NCI-H1417 treated with DMSO at 0.1 percent for 48 hours (cell line): ENCODE measurements at places on chromosomes 2 and 18.

GRCh38 chr2:42810971-42811811, 18.8 kb upstream of the HAAO start:
- DNase-seq: no peak

DNA sequence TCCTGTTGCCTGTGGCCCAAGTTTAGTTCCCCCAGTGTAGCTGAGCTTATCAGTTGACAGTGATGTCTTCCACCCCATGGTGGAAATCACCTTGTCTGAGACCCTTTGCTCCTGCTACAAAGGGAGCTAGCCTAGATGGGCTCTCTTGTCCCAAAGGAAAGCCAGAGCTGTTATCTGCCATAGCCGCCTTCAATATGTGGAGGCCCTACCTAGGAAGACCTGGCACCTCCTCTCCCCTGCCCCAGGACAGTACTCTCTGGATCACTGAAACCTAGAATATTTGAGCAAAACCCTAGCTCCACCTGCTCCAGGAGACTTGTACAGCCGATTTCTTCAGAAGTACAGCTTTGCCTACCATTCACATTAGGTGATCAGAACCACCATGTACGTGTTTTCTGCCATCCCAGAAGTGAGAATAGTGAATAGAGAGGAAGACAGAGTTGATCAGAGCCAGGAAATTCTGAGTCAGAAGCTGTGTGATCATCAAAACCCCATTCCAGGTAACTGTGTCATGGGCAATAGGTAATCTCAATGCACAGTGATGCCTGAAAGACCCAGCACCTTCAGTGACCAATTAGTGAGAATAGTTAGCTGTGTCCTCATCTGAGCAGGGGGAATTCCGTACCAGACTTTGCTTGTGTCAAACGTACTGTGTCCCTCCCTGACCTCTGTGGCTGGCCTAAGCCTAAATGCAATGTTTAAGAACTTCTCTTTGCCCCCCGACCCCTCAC, 138.4 kb upstream of the ALPP start:
- no peak for DNase-seq

DNA sequence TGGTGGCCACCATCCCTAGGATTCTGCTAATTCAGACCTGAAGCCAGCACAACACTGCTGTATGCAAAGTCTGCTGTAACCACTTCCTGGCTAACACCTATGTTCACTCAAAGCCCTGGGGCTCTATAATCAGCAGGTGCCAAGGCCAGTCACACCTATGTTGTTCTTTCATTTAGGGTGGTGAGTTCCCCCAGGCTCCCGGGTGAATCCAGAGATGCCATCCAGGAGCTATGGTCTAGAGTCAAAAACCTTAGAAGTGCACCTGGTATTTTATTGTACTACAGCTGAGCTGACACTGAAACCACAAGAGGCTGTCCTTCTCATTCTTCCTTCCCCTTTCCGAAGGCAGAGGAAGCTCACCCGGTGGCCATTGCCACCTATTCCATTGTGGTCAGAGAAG, 46.2 kb upstream of the CCDC141 start:
- DNase-seq: no peak

DNA sequence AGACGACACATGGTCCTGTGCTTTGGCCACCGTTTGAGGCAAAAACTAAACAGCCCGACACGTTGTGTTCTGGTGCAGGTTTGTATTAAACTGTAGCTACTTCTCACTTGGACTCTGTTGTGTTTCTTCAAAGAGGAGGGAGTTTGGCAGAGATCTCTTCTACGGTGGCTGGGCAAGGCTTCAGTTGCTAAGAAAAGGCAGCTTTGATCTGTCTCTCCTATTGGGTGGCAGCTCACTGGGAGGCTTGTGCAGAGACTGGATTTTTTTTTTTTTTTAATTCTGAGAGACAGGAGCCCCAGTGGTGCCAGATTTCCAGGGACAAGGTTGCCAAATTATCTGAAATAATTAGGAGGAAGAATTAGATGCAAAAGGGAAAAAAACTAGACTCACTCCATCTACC, 20.2 kb upstream of the MAPRE3 start:
- no peak for DNase-seq

DNA sequence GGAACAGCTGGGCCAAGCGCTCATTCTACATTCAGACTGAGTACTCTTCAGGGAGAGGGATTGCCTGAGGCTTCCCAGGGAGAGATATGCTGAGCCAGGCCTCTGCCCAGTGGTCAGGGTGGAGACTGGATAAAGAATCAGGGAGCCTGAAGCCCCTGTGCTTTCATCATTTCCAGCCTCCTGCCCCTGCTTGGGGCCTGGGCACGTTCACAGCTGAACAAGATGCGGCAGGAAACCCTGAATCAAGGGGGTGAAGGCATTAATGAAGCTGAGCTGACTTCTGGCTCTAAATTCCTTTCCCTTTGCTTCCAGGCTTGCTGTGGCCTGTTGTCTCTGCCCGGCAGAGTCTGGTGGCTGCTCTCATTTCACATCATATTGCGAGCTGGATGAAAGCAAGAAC, 35.0 kb downstream of the RPL37A start:
- DNase-seq: no peak

- no peak for DNase-seq
These were observed 26.8 kb downstream of the RHBDD1 start for GRCh38 chr2:226862623-226863022.

- DNase-seq: no peak
These were observed 137.7 kb downstream of the EN1 start for GRCh38 chr2:118709786-118710185.

DNA sequence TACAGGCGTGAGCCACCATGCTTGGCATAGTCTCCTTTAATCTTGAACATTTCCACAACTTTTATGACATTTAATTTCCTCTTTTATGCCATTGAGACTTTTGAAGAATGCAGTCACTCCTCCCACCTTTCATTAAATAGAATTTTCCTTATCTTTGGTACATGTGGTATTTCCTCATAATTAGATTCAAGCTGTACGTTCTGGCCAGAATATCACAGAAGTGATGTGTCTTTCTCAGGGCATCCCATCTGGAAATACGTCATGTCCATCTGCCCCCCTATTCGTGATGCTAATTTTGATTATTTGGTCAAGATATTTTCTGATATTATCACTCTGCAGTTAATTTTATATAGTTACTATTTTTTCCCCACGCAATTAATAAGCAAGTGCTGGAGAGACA, 16.9 kb downstream of the CASP10 start:
- DNase-seq: no peak

GRCh38 chr18:27564066-27564465, 379.0 kb upstream of the CHST9 start:
- no peak for DNase-seq

DNA sequence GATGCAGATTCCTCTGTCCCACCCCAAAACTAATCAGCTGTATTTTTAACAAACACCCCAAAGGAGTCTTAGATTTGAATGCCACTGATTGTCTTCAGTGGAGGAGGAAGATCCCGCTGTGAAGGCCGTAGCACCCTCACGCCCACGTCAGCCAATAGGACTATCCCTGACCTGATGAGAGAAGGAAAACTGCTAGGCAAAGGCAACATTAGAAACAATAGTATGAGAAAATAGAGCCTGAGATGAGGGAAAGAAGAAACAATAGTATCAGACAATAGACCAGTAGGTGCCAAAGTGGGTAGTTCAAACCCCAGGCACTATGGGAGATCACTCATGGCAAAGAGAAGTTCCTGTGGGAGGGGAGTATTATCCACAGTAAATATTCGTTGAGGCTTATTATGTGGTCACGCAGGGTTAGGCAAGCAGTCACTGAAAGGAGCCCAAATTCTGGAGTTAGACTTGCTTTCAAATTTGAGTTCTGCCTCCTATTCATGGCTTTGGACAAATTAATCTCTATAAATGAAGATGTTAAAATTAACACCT, 2.8 kb downstream of the PCBP1 start:
- DNase-seq: no peak

DNA sequence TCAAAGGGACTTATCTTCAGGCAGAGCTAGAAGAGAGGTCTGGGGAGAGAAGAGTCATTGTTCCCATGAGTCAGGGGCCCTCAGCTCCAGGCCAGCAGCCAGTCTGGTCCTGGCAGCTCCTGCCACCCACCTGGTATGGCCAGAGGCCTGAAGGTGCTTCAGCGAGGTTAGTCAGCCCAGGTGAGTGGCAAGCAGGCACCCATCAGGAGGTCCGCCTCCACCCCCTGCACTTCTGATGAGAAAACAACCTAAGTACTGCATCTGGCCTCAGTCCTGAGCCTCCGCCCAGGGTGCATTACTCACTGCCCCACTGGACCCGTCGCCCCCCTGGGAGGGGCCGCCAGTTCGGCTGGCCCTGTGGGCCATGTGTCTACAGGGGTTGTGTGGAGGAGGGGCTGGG, 130.2 kb downstream of the INHBB start:
- no peak for DNase-seq

GRCh38 chr18:75408554-75409506, 18.7 kb downstream of the SMIM21 start:
- no peak for DNase-seq

DNA sequence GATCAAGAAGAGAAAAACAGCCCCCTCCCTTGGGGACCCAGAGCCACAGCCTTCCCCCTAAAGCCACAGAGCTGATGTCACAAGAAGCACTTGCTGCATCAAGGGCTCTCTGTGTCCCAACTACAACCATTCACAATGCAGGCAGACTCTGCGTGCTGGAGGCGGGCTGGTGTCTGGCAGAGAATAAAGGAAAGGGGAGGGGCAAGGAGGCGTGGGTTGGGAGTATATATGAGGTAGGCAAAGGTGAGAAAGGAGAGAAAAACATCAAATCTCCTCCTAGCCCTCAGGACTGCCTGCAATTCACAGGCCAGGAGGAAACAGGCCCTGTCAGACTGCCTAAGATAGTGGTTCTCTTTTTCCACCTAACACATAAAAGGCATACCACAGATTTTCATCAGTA, 48.8 kb upstream of the IHH start:
- DNase-seq: no peak

DNA sequence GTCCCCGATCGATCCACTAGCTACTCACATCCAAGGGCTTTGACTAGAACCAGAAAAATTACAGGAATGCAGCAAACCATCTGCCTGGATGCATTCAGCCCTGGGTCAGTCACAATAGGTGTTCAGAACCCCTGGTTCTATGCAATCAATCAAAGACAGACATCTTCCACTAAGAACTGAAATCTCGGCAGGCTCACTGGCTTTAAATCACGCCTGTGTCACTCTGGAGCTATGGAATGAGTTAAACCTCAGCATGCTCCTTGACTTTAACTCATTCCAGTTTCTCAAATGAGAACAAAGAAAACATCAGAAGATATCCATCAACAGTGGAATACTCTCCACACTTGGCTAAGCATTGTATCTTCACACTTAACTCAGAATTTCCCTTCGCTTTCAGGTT, 68.1 kb upstream of the SPTBN1 start:
- DNase-seq: no peak

- no peak for DNase-seq
These were observed 60.6 kb downstream of the ZNF516 start for GRCh38 chr18:76434452-76434851.

DNA sequence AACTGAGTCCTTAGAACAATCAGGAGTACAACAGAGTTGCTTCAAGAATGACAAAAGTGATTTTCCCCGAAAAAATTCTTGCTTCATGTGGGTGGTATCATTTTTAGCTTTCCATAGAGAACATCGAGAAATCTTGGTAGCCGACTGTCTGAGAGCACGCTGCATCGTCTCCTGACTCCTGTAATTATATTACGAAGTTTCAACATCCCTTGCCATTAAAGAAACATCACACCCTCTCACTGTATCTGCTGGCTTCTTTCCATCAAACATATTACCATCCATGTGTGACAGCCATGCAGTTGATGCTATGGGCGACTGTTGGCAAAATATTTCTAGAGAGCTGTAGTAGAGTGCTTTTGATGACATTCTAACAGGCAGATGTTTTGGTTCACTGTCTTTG, 311.2 kb downstream of the CMPK2 start:
- no peak for DNase-seq

GRCh38 chr2:149191915-149192314, 138.5 kb upstream of the LYPD6 start:
- no peak for DNase-seq

DNA sequence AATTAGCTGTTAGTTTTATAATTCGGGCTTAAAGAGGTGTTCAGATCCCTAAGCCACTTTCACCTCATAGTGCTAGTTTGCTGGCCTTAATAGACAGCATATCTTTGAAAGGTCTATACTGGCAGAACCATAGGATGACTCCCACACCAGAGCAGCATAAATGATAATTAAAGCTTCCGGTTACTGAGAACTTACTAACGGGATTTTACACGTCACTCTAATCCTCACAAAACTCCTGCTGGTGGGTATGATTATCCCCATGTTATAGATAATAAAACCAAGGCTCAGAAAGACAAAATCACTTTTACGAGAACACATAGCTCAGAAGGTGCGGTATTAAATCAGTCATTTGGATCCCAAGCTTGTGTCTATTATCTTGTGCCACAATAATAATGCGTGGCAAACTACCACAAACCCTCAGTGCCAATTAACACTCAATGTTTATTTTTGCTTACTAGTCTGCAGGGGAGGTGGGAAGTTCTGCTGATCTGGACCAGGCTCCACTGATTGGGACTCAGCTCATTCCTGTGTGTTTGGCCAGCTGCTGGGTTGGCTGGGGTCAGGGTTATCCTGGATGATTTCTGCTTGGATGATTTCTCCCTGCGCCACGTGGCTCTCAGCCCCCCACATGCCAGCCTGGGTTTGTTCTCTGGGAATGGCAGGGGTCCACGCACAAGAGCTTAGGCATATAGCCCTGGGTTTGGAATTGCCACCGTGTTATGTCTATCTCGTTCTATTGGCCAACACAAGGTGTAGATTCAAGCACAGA, 62.3 kb downstream of the TRIB2 start:
- no peak for DNase-seq

DNA sequence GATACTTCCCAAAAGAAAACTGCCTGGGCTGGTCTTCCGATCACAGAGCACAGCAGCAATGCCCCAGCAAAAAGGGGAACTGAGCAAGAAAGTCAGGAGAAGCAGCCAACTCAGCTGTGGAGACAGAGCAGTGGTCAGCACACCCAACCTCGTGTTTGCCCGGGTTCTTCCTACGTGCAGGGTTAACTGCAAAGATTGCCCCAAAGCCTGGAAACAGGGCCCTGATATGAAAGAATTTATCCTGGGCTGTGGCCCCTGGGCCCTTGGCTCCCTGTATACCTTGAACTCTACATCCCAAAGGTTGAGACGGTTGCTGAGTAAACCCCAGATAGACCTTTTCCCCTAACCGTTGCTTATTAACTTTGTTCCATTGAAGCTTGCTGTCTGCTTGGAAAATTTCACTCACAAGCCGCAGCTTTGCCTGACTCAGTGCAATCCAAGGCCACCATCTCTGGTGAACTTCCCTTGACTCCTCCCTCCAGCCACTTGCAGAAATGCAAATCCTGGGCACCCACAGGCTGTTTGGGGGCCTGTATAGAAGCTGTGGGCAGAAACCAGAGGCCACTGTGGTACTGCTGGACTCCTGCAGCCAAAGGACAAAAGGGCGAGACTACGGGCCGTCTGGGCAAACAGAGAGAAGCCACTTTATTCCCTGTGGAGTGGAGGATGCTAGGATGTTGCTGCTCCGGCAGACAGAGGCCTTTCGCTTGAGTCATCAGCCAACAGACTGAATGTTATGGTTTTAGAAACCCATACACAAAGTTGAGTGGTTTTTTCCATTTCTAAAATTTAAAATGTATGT, 18.2 kb downstream of the NRP2 start:
- no peak for DNase-seq
